ENCODE measurements at places on chromosomes 5 and 9. TPM values are rescaled to one million over a fixed set of nuclear protein-coding genes. Genes with fewer than 3 reads are reported as not detected.

GALT gene
- total RNA-seq: 12.5 TPM

TMEM8B gene
- 0.56 TPM for total RNA-seq

CCDC180 gene
- total RNA-seq: 0.90 TPM

TIMD4 gene
- not detected for total RNA-seq

IRX1 gene
- not detected for total RNA-seq

SLC45A2 gene
- not detected for total RNA-seq

JAKMIP2 gene
- not detected for total RNA-seq

TPPP gene
- under 0.01 TPM for total RNA-seq

CARD9 gene
- 0.36 TPM for total RNA-seq

ADGRV1 gene
- under 0.01 TPM for total RNA-seq

PCDHGB5 gene
- 17.5 TPM for total RNA-seq

SH3GL2 gene
- under 0.01 TPM for total RNA-seq

SLC34A3 gene
- not detected for total RNA-seq

DNA sequence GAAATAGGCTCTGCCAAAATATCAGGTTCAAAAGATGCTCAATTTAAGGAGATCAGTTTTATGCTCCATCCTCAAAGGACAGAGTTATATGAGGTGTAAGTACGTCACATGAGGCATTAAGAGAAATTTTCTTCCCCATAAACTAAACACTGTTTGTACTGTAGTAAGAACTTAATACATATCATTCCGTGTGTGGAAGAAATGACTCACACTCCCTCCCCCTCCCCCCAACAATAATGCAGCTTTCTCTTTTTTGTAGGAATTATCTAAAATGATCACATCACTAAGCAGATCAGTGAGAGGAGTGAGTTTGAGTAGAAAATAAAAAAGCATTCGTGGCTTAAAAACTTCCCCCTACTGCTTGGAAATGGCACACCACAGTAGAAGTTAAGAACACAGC is 2.2 kb downstream of the CDH12 start:
- H3K4me3 ChIP-seq: no peak overlapping the region
- DNase-seq: no peak
- H3K36me3 ChIP-seq: no peaks in the 10 kb centered on the region
- H3K27me3 ChIP-seq: no peaks in the 10 kb centered on the region
- H3K27ac ChIP-seq: no peak overlapping the region

GRCh38 chr5:27928060-27928459 is 889.7 kb upstream of the CDH9 start:
- DNase-seq: no peak
- H3K4me1 ChIP-seq: no peaks in the 10 kb centered on the region
- no peak overlapping the region for H3K4me3 ChIP-seq
- no peaks in the 10 kb centered on the region for H3K27me3 ChIP-seq

GRCh38 chr9:133238851-133239532 is 29.9 kb upstream of the OBP2B start:
- H3K4me1 ChIP-seq: no peaks in the 10 kb centered on the region
- H3K27me3 ChIP-seq: peaks cover 20% of the 10 kb centered on the region
- no peaks in the 10 kb centered on the region for H3K36me3 ChIP-seq
- peak; percentile 19 for DNase-seq
- no peak overlapping the region for H3K27ac ChIP-seq
- H3K4me3 ChIP-seq: 0 out of 2 replicates have a peak overlapping the region, but pooled peaks have one; percentile 7

GRCh38 chr5:138316355-138316754 is 15.2 kb downstream of the CDC25C start:
- no peaks in the 10 kb centered on the region for H3K27me3 ChIP-seq
- no peak for DNase-seq
- no peaks in the 10 kb centered on the region for H3K36me3 ChIP-seq
- no peak overlapping the region for H3K27ac ChIP-seq
- no peak overlapping the region for H3K4me3 ChIP-seq

GRCh38 chr9:110364451-110364850 is 26.8 kb upstream of the TXNDC8 start:
- no peak for DNase-seq
- no peak overlapping the region for H3K4me3 ChIP-seq
- H3K4me1 ChIP-seq: no peaks in the 10 kb centered on the region

- H3K36me3 ChIP-seq: peaks cover 5% of the 10 kb centered on the region
- no peaks in the 10 kb centered on the region for H3K27me3 ChIP-seq
- peak overlapping the region; percentile 56 for H3K27ac ChIP-seq
- DNase-seq: peak; percentile 60
- peaks cover 16% of the 10 kb centered on the region for H3K4me1 ChIP-seq
These were observed 802 bp downstream of the ITGA2 start for GRCh38 chr5:52989781-52990527.

DNA sequence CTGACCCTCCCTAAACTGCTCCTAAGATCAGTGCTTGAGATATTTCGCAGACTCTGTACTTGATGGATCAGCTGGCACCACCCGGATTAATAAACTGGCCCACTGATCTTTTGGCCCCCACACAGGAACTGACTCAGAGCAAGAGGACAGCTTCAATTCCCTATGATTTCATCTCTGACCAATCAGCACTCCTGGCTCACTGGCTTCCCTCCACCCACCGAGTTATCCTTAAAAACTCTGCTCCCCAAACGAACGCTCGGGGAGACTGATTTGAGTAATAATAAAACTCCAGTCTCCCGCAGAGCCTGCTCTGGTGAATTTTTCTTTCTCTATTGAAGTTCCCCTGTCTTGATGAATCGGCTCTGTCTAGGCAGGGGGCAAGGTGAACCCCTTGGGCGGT is 36.5 kb upstream of the CD180 start:
- H3K36me3 ChIP-seq: no peaks in the 10 kb centered on the region
- no peak overlapping the region for H3K27ac ChIP-seq
- H3K27me3 ChIP-seq: no peaks in the 10 kb centered on the region
- H3K4me3 ChIP-seq: no peak overlapping the region
- peak; percentile 42 for DNase-seq

GRCh38 chr9:81535542-81536241 is 153.7 kb downstream of the TLE1 start:
- no peaks in the 10 kb centered on the region for H3K4me1 ChIP-seq
- DNase-seq: peak; percentile 83
- no peak overlapping the region for H3K27ac ChIP-seq
- H3K4me3 ChIP-seq: no peak overlapping the region
- no peaks in the 10 kb centered on the region for H3K36me3 ChIP-seq

DNA sequence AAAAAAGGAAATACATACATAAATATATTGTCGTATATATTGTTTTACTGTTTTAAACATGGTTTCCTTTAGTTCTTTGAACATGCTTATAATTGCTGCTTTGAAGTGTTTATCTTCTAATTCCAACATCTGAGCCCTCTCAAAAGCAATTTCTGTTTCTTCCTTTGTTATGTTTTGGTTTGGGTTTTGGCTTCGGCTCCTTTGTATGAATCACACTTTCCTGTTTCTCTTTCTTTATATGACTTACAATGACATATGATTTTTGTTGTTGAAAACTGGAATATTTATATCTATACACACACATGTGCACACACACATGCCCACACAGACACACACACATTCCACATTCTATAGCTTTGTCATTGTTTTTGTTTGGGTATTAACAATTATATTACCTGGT is 1206.7 kb downstream of the CDH12 start:
- peaks cover 2% of the 10 kb centered on the region for H3K4me1 ChIP-seq
- H3K36me3 ChIP-seq: no peaks in the 10 kb centered on the region
- peak overlapping the region; percentile 66 for H3K27ac ChIP-seq

- no peak for DNase-seq
- H3K4me3 ChIP-seq: peak overlapping the region; percentile 12
- no peaks in the 10 kb centered on the region for H3K27me3 ChIP-seq
- no peaks in the 10 kb centered on the region for H3K36me3 ChIP-seq
- no peak overlapping the region for H3K27ac ChIP-seq
These were observed 16.2 kb downstream of the OR2V2 start for GRCh38 chr5:181163487-181164075.

GRCh38 chr5:98031496-98031895 is 742.0 kb upstream of the RGMB start:
- no peaks in the 10 kb centered on the region for H3K36me3 ChIP-seq
- H3K4me1 ChIP-seq: no peaks in the 10 kb centered on the region
- no peak overlapping the region for H3K27ac ChIP-seq
- H3K27me3 ChIP-seq: no peaks in the 10 kb centered on the region
- H3K4me3 ChIP-seq: no peak overlapping the region

DNA sequence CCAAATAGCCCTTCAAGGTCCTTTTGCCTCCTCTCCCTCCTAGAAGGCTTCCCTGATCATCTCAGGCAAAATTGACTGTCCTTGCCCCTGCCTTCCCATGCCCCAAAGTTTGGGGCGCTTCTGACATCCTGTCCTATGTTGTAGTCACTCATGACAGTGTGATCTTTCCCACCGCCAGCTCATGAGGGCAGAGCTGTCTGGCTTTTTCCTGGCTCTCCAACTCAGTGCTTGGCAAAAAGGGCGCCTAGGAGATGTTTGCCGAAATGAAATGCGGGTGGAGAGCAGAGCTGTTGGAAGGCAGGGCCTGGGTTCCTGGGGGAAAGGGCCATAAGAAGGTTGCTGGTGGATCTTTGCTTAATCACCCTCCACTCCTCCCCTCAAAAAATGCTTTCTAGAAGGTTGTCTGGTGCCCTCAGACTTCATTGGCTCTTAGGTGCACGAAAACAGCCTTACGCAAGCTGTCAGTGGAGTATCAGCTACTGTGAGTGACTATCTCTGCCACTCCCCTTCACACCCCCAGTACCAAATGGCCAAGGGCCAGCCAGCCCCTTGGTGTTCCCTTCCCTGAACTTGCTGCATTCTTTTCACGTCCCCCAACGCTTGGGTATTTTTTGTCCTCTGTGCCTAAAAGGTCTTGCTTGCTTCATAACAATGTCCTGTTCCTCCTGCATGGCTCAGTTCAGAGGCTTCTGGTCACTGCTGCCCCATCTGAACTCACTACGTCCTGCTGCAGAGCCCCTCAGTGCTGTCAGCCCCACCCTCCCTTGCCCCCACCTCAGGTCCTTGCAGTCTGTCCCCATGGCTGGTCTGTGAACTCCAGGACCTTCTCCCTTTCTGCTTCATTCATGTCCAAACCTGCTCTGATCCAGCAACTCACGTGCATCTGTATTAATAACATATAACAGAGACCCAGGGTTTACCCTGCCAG is 2.6 kb upstream of the SLC25A51 start:
- no peak overlapping the region for H3K4me3 ChIP-seq
- H3K27me3 ChIP-seq: no peaks in the 10 kb centered on the region
- H3K27ac ChIP-seq: no peak overlapping the region
- H3K36me3 ChIP-seq: no peaks in the 10 kb centered on the region

- no peaks in the 10 kb centered on the region for H3K36me3 ChIP-seq
- H3K27ac ChIP-seq: no peak overlapping the region
- H3K4me1 ChIP-seq: peaks cover 2% of the 10 kb centered on the region
- no peak overlapping the region for H3K4me3 ChIP-seq
- DNase-seq: no peak
- H3K27me3 ChIP-seq: peaks cover 79% of the 10 kb centered on the region
These were observed 3.5 kb upstream of the MYMK start for GRCh38 chr9:133528001-133528875.

DNA sequence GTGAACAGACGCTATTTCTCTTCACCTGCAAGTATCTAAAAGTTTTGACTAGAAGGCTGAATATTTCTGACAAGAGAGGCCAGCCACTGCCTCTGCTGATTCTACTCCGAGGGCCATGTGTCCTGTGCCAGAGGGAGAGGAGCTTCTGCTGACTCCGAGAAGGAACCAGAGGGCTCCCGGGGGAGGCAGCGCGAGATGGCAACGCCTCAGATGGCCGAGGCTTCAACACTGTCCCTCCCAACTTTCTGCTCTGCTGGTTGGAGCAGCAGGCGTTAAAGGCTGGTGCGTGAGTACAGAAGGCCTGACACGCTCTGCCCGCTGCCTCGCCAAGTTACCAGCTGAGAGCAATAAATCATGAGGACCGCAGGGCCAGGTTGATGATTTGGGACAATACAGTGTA is 178.8 kb downstream of the GAPVD1 start:
- H3K27ac ChIP-seq: no peak overlapping the region
- no peak for DNase-seq
- peaks cover 17% of the 10 kb centered on the region for H3K36me3 ChIP-seq
- H3K4me1 ChIP-seq: no peaks in the 10 kb centered on the region

GRCh38 chr5:121024416-121025311 is 560.6 kb downstream of the PRR16 start:
- H3K36me3 ChIP-seq: no peaks in the 10 kb centered on the region
- H3K4me3 ChIP-seq: no peak overlapping the region
- no peak overlapping the region for H3K27ac ChIP-seq
- H3K4me1 ChIP-seq: no peaks in the 10 kb centered on the region

DNA sequence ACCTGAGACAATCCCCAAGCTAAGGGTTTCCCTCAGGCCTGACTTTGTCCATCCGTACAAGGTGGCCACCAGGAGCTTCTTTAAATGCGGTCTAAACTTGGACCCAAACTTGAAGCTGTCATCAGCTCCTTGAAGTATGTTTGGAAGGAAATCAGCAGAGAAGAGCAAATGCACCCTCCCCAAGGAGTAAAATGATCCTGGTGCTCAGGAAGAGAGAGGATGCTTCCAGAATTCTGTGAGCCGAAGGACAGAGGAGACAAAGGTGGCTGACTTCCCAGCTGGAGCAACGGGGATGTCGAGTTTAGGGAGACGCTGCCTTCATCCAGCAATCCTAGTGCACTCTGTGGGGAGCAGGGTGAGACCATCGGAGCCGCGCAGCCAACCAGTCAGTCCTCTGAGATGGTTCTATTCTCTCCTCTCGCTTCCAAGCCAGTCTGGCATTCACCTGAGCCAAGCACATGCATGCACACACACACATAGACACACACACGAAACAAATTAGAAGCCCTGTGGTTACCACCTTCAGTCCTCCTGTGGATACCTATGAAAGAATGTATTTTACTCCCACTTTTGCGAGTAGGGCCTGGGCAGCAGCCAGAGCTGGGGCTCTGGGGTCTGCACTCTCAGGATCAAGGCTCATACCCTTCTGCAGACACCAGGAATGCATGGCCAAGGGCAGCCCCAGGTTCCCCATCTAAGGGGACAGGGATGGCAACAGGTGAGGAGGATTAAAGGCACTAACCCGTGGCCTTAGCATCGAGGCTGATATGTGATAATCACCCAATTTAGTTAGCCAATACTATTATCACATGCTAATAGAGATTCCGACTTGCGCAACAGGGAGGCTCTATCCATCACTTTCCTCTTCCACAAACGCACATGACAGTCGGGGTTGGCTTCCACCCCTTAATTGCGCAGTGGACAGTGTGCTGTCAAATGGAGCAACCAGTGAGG is 75.8 kb downstream of the GTF3C4 start:
- H3K27me3 ChIP-seq: peaks cover 57% of the 10 kb centered on the region
- H3K36me3 ChIP-seq: no peaks in the 10 kb centered on the region
- no peaks in the 10 kb centered on the region for H3K4me1 ChIP-seq
- H3K4me3 ChIP-seq: no peak overlapping the region
- DNase-seq: no peak
- no peak overlapping the region for H3K27ac ChIP-seq

Data from IMR-90 (cell line).